ENCODE measurements at places on chromosomes 5 and 9. TPM values are rescaled to one million over a fixed set of nuclear protein-coding genes. Genes with fewer than 3 reads are reported as not detected.

PTPRD gene
- total RNA-seq = not detected

PPP2R2B gene
- total RNA-seq = 1.8 TPM

GRCh38 chr9:112380825-112381221 is 915 bp downstream of the HSDL2 start:
- DNase-seq = no peak

GRCh38 chr9:80501635-80502034 is 929.9 kb downstream of the TLE4 start:
- DNase-seq = no peak

- DNase-seq = no peak
These were observed 15.7 kb upstream of the TBC1D9B start for GRCh38 chr5:179923436-179923835.

DNA sequence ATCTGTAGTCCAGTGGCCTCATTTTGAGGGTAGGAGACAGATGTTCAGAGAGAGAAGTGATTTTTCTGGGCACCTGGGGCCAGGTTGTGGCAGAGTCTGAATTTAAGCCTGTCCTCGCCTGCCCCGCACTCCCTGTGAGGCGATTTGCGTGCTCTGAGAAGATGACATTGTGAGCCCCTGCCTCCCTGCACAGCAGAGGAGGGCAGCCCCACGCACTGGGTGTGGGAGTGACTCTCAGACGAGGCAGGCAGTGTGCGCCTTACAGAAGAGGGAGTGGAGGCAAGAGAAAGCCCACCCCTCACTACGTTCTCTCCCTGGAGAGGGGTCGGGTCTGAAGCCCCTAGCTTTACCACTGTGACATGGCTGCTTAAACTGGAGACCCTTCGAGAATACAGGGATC is 35.7 kb downstream of the IRX4 start:
- DNase-seq = no peak

GRCh38 chr9:78439866-78440830 is 143.2 kb downstream of the PSAT1 start:
- no peak for DNase-seq

DNA sequence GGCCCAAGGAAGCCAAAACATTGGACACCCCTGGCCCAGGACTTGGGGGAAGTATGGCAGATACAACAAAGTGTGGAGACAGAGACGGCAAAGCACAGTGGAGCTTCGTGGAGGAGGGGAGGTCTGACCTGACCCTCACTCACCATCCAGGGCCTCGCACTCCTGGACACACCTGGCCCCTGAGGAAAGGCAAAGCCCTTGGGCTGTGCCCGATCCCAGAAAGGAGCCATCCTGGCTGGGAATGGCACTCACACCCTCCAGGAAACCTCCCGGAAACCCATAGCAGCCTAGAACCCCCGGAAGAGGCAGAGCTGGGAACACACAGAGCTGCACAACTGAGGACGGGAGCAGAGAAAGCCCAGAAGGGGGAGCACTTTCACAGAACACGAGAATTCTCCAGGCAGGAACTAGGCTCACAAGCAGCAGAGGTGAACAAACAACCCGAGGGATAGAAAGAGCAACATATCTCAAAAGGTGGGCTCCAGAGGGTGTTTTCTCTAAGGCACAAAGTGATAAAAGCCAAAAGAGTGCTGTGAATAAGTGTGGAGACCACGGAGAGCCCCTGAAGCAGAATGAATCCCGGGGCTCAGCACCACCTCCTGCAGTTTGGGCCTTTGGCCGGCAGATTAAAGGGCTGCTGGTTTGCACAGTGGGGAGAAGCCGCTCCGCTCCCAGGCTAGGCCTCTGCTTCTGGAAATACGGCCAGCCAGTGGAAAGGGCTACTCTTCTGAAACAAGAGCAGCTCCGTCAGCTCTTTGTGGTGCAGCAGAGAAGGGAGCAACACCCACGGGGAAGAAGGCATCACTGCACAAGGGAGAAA is 108.2 kb downstream of the UBE2R2 start:
- DNase-seq = no peak

Measured in activated naive CD4-positive, alpha-beta T cell treated with anti-CD3 and anti-CD28 coated beads, Interleukin-2, amount 50 U/mL, for 72 hours (primary cell).